Astrocyte of the cerebellum (primary cell): ENCODE measurements at places on chromosomes 11 and 22.

DNA sequence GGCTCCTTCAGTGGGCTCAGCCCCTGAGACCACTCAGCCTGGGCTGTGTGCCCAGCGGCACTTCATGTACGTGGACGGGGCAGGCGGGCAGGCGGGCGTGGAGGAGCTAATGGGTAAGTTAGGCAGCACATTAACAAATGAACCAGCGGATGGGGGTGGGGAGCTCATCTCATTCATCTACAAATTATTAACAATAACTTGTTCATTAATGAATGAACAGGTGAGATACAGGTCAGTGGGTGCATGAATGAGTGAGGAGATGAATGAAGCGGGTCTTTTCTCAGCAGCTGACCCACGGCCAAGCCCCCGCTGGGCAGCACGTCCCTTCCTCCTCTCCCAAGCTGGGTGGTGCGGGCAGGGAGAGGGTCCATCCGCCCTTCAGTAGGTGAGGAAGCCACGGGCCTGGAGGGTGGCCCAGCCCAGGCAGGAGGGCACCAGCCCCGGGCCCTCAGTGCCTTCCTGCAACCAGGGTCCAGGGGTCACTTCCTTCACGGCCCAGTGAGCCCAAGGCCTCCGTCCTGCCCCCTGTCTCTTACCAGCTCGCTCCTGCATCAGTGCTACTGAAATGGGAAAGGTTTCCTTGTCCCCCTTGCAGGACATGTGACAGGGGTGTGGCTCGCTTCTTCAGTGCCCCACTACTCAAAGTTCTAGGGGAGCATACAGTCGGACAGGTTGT, 60.5 kb upstream of the KCNQ1OT1 start:
- no peak for DNase-seq

GRCh38 chr11:123507043-123507442, 77.0 kb downstream of the GRAMD1B start:
- peak; percentile 60 for DNase-seq

DNA sequence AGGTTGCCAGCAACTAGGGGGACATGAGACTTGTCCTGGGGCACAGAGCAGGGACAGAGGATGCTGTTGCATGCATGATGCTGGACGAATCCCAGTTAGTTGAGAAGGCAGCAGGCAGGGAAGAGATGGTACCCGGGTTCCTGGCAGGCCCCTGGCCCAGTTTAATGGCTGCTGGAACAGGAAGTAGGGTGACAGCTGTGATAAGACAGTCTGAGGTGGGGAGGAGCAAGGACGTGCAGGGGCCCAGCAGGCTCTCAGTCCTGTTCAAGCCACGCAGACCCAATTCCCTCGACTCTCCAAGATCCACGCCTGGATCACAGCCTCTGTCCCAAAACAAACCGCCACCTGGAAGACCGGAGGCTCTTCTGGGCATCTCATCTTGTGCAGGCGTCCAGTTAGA, 32.0 kb downstream of the LRRC10B start:
- no peak for DNase-seq

GRCh38 chr22:28180804-28181731, 262.0 kb upstream of the PITPNB start:
- no peak for DNase-seq

- no peak for DNase-seq
These were observed 25.1 kb upstream of the LDLRAD3 start for GRCh38 chr11:35918716-35919115.

- DNase-seq: no peak
These were observed 1.3 kb downstream of the OR52D1 start for GRCh38 chr11:5489576-5490357.

GRCh38 chr11:30495437-30495836, 90.7 kb downstream of the MPPED2 start:
- DNase-seq: no peak

DNA sequence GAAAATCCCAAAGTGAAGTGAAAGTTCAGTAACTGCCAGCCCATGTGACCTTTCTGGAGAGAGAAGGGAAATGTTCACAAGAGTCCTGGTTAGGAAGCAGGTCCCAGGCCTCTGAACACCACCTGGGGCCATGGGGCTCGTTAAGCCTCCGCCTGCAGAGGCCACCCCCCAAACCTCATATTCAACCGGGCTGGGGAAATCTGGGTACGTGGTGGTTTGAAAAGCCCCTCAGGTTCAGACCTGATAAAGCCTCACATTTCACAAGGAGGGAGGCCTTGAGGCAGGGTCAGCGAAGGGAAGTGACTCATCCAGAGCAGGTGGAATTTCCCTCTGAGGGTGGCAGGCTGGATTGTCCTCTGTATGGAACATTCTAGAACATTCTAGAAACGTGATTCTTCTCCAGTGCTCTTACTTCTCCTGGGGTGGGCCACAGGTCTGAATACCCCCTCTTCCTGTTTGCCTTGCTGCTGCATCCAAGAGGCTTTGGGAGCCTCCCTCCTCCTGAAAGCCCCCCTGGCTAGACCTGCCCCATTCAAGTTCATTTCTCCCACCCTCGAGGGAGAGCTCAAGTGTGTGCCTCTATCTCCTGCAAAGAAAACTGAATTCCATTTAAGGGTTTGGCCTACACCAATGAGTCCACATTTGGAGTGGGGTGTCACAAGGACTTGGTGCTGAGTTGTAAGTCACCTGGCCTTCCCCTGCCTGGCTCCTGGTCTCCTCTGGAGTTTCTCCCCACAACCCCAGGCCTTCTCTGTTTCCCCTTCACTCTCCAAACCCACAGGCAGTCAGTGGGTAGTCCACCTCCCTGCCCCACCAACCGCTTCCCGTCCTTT, 6.3 kb downstream of the FXYD2 start:
- DNase-seq: no peak

DNA sequence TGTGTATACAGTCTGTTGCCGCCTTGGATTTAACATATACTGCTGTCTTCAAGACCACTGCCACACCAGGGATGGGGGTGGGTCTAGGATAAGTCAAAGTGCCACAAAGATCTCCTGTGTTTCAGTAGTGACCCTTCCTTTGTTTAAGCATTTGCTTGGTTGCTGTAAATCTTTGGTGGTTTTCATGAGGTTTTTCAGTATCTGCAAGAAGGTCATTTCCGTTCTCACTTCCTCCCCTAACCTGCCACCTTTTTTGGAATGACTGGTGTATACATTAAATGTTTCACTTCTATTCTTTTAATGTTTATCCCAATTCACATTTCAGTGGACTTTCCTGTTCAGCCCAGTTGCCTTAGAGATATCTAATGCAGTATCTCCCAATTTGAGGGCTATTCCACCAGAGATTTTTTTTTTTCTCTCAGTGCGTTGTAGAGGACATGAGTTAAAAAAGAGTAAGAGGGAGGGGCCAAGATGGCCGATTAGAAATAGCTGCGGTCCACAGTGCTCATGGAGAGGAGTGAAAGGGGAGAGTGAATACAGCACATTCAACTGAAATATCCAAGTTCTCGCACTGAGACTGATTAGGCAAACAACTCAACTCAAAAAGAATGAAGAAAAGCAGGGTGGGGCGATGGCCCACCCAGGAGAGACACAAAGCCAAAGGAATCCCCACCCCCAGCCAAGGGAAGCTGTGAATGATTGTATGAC, 43.2 kb downstream of the USP47 start:
- DNase-seq: no peak

GRCh38 chr11:86222081-86222480, 22.5 kb upstream of the EED start:
- DNase-seq: no peak

GRCh38 chr11:68956142-68956541, 24.6 kb downstream of the MRGPRD start:
- DNase-seq: no peak

GRCh38 chr22:19981961-19982920, 34.4 kb downstream of the ARVCF start:
- DNase-seq: no peak

DNA sequence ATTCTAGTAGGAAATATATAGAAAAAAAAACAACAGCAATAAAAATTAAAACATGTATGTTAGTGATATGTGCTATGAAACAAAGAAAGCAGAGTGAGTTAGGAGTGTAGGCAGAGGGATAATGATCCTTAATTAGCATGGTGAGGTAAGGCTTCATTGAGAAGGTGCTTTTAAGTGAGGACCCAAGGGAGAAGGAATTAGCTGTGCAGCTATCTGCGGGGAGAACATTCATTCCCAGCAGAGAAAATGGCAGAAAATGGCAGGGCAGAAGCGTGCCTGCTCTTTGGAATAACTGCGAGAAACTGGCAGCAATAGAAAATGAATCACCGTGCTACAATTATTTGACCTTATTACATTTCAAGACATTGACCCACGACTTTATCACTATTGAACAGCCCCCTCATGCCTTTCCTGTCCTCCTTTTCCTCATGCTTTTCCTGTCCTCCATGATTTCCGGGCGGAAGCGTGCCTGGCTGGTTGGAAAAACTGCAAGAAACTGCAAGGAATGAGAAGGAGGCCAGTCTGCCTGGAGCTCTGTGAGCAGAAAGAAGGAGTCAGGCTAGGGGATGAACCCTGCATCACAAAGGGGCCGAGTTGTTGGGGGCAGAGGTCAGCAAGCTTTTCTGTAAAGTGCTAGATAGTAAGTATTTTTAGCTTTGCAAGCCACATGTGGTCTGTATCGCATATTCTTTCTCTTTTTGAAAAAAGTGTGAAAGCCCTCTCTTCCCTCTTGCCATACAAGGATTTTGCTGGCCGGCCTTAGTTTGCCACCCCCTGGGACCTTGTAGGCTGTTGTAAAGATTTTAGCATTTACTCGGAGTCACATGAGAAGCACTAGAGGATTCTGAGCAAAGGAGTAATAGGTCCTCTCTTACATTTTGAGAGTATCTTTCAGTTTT, 37.1 kb upstream of the SWAP70 start:
- DNase-seq: no peak

- DNase-seq: no peak
These were observed 30.2 kb upstream of the TMPRSS5 start for GRCh38 chr11:113736323-113736722.

DNA sequence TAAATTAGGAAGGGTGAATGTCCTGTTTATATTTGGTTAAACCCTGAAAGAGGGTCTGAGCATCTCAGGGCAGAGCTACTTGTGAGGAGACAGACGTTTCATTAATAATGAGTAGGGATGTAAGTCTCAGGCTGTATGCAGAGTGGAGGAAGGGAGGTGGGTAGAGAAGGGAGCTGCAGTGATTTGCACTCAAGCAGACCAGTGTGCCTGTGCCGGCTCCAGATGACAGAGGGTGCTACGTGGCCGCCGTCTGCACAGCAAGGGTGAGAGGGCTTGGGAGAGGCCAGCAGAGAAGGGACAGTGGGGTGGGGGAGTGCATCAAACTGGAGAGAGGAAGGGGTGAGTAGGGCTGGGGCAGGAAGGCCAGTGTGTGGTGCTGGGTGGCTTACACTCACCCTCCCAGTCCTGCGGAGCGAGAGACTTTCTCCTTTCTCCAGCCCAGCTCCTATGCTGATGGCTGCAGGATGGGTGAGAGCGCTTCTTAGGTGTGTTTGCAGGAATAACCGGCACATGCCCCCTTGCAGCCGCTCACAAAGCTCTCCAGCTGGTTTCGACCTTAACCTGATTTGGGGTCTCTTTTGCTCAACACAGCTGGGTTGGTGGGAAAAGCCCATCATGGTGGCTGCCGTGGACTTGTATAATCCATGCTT, 130.6 kb downstream of the ST3GAL4 start:
- no peak for DNase-seq

DNA sequence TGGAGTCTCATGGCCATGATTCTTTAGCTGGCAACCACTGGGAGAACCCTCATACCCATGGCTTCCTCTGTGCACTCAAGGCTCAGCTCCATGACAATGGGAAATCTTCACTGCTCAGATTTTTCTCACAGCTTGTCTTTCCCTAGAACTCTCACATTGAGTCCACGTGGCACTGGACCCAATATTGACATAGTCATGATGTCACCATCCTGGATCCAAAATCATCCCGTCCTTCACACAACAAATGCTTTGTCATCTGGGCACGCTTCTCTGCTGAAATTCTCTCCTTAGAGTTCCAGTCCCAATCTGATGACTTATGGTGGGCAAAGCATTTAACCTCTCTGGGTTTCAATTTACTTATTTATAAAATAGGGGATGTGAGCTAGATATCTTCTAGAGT, 37.7 kb upstream of the CD44 start:
- DNase-seq: no peak

GRCh38 chr11:122813176-122813893, 25.0 kb upstream of the CRTAM start:
- no peak for DNase-seq

GRCh38 chr22:35154937-35155387, 89.0 kb downstream of the ISX start:
- peak; percentile 26 for DNase-seq

- no peak for DNase-seq
These were observed 184.4 kb upstream of the NCAM1 start for GRCh38 chr11:112776834-112777233.

DNA sequence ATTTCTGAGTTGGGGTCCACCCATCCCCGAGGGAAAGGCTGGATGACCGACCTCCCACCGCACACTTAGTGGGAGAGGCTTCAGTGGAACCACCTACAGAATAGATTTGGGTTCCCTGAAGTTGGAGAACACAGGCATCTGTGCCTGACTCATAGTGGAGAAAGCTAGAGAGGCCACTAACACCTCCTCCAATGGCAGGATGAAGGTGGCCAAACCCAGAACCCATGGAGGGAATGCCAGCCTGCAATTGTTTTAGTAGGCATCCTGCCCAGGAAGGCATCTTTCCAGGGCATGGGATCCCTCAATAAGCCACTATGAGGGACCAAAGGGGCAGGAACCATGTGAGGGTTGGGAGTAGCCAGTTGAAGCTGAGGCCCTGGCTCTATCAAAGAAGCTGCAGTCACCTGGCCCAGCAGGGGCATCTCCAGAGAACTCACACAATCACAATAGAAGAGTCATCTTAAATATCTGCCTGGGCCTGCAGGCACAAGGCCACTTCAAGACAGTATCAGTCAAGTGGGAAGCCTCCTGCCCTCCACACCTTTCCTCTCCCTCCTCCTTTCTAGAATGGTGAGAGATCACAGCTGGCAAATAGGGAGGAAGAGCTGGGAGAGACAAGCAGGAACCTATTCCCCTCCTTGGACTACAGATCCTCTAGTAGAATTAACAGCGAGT, 124.1 kb upstream of the CSNK2A3 start:
- no peak for DNase-seq

- no peak for DNase-seq
These were observed 4.9 kb downstream of the CRYAB start for GRCh38 chr11:111906680-111907079.

GRCh38 chr11:61076506-61077304, 25.6 kb upstream of the CD5 start:
- no peak for DNase-seq

DNA sequence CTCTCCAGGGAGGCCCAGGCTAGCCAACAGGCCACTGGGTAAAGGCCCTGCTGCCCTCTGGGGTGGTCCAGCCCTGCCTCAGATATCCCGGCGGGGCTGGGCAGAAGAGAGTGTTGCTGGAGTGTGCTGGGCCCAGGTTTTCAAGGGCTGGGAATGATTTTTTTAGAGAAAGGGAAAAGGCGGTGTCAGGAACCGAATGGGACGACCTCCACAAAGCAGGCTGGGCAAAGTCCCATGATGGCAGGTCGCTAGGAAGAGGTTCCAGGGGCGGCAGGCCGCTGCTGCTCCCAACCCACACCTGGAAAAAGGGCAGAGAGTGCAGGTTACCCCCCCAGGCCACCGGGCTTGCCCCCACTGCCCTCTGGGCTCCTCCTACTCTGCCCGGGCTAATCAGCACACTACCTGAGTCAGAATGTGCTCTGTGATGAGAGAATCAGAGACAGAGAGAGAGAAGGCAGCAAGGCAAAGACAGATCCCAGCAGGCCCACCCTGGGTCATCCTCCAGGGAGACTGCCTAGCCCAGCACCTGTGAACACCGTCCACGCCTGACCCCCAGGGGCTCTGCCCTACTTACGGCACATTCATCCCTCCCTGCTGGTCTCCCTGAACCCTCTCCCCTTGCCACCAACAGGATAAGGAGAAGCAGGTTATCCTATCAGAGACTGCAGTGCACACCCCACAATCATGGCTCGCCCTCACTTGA, 4.6 kb downstream of the PATZ1 start:
- DNase-seq: no peak

- DNase-seq: no peak
These were observed 8.5 kb downstream of the PHOX2A start for GRCh38 chr11:72235351-72236057.
